ENCODE measurements at places on chromosomes 6 and 20.

DNA sequence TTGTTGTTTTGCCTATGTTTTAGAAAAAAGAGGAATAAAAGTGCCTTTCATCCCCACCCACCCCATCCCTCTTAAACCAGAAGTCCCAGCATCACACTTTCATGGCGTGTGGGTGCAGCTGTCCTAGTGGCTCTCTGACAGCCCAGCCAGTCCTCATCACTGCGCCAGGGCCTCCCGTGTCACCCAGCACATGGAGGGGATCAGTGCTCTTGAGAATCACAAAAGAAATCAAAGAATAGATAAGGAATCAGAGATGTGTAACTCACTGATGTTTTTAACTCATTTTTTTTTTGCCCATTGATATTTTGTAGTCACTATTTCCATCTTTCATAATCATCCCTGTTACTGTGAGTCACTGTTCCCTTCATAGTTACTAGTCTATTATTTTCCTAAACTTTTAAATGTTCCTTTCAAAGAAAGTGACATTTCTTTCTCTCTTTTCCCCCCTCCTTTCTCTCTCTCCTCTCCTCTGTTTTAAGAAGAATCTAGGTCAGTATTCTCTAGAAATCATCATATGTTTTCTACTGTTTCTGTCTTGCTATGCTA lies 78.6 kb downstream of the AIG1 start:
- no peak for DNase-seq

GRCh38 chr6:129860908-129861665 lies at the start of gene TMEM244:
TSS of gene TMEM244 (minus strand) at chr6:129861315. CDS start at chr6:129861188, 127 bp downstream.
- DNase-seq: no peak

DNA sequence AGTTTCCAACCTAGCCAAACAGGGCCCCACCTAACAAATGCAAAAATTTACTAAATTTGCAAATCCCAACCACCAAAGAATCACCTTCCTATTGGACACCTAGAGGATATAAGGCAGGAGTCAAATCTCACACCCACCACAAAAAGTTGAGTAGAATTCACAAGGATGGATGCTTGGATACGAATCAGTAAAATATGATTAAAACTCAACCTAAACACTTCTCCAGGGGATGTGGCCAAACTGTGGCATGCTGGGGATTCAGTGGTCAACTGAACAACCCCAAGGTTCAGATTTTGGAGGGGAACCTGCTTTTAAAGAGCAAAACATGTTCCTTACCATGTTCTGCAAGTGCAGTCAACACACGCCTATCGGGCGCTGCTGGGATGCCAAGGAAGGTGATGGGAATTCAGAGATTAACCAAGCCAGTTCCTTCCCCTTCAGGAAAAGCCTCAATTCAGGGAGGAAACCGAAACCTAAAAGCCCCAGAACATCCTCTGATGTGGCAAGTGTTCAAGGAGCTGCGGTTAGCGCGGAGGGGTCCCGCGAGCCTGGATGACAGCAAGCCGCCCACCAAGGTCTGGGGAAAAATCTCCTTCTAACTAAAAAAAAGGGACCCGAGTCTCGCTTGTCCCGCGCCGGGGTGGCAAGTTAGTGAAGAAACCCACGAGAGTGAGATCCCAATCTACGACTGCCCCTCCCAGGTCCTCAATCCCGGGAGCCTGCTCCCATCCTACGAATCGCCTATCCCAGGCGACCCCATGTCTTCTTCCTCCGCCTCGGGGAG lies 902 bp downstream of the SAMHD1 start:
- peak; percentile 76 for DNase-seq

GRCh38 chr20:52402950-52403349 lies 211.4 kb upstream of the ZFP64 start:
- no peak for DNase-seq

GRCh38 chr20:34834459-34834893 lies 9.0 kb upstream of the NCOA6 start:
- DNase-seq: no peak

GRCh38 chr6:36592221-36592655 lies 1.9 kb upstream of the SRSF3 start:
- no peak for DNase-seq

DNA sequence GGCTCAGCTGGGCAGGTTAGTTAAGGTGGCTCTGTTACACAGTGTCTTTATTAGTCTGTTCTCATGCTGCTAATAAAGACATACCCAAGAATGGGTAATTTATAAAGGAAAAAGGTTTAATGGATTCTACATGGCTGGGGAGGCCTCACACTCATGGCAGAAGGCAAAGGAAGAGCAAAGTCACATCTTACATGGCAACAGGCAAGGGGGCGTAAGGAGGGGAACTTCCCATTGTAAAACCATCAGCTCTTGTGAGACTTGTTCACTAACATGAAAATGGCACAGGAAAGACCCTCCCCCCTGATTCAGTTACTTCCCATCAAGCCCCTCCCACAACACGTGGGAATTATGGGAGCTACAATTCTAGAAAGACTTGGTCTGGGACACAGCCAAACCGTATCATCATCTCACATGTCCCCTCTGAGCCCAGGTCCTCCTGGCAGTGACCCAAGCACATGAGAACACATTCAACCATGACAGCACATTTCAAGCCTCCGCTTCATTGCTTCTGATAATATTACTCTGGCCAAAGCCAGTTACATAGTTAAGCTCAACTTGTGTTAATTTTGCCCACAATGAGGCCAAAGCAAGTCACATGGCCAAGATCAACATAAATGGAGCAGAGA lies 383.9 kb downstream of the PLCB1 start:
- no peak for DNase-seq

- no peak for DNase-seq
Measured at GRCh38 chr6:24997905-24998304, 62.1 kb upstream of the RIPOR2 start.

DNA sequence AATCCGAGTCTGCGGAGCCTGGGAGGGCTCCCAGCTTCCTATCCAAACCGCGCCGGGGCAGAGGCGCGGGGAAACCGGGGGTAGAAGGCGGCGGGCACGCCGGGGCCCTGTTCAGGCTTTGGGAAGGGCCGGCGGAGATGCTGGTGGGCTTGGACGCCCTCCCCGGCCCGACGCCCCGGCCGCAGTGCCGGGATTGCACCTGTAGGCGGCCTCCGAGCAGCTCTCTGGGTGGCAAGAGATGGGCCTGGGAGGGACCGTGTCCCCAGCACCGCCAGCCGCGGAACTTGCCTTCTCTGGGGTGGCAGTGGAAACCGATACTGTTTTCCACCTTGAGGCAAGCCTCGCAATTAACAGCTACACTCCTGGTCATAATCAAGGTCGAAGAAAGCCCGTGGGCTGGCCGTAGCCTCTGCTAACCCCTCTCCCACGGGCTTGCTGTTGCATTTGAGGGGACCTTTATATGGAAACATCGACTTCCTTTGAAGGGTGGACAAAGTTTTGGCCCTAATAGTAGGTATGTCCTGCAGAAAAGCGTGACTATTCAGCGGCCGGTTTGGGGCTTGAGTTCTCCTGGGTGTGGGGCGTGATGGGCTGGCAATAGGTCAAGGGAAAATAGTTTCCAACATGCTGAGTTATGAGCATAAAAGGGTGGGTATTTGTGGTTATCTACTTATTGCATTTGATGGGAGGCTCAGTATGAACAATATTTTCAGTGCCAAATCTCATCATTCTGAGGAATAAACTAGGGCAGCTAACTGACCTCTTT lies 1.1 kb upstream of the JAG1 start:
- DNase-seq: peak; percentile 96

DNA sequence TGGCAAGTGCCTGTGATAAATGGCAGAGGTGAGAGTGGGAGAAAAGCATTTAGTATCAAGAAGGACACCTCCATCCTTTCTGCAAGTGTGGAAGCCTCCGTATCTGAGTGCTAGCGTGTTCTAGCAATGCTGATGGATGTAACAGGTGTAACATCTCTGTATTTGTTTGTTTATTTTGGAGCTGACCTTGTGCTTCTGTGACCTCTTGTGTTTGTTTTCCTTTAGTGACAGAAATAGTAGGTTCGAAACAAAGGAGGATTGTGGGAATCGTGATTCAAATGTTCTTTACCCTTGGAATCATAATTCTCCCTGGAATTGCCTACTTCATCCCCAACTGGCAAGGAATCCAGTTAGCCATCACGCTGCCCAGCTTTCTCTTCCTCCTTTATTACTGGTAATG lies 60.4 kb downstream of the SLC22A3 start:
- no peak for DNase-seq
